Epithelial cell of proximal tubule (primary cell): ENCODE measurements at places on chromosomes 1 and 21.

DNA sequence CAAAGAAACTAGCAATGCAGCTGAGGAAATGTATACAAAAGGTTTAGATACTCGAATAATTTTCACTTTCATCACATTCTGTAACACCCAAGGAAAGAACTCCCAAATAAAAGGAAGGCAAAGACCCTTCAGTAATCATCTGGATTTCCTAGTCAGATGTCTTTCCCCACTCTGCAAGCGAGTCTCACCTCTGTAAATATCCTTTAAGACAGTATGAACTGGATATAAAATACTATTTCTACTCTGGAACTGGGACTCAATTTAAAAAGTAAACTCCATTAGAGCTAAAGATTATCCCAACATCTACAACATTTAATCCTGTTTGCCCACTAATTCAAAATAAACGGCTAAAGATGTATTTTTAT, 27.0 kb downstream of the C2CD2 start:
- no peak for DNase-seq

GRCh38 chr1:36273024-36273423, 33.1 kb upstream of the SH3D21 start:
- no peak for DNase-seq

- no peak for DNase-seq
Measured at GRCh38 chr21:45053561-45054226, 20.7 kb upstream of the ADARB1 start.

- no peak for DNase-seq
Measured at GRCh38 chr1:226702957-226703831, 35.9 kb downstream of the ITPKB start.

DNA sequence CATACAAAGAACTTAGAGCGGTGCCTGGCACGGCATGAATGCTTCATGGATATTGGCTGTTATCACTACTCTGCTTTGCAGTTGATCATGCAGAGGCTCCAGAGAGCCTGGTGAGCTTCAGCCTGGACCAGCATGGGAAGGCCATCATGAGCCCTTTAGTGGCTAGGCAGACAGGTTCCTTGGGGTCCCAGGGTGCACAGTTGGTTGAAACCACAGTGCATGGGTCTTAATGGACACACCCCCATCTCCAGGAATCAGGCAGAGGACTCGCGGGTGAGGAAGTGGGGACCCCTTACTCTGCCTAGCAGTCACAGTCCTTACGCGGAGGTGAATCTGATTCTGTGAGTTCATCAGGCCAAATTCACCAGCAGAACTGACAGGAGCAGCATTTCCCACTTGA, 1.1 kb downstream of the GJB5 start:
- no peak for DNase-seq

DNA sequence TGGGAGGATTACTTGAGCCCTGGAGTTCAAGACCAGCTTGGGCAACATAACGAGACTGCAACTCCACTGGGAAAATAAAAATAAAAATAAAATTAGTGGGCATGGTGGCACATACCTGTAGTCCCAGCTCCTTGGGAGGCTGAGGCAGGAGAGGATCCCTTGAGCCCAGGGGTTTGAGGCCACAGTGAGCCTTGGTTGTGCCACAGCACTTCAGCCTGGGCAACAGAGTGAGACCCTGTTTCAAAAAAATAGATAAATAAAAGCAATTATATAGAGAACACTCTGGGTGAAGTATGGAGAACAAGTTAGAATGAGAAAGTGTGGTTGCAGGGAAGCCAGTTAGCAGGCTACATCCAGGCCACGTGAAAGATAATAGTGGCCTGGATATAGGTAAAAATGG, 25.7 kb downstream of the CXADR start:
- no peak for DNase-seq

GRCh38 chr21:16767201-16767600, 745.6 kb upstream of the CXADR start:
- DNase-seq: no peak

DNA sequence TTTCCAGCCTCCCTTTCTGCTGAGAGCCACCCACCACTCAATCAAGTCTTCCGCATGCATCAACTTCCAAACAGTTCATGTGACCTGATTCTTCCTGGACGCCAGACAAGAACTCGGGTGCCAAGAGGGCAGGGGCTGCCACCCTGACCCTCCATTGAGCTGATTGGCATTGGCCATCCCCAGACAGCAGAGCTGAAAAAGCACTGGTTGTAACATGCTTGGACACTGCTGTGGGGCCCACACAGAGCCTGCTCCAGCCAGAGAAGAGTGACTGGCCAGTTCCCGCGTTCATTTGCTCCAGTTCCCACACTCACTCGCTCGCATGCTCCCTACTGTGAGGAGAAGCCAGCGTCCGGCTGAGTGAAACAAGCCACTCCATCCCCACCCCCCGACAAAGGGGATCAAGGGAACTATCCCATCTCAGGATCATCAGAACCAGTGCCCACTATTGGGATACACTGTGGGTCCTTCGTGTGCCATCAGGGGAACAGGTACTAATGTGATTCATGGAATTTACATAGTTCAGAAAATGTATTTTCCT, 420.3 kb downstream of the NPHP4 start:
- DNase-seq: no peak

- no peak for DNase-seq
Measured at GRCh38 chr1:88401313-88401712, 282.8 kb upstream of the PKN2 start.

DNA sequence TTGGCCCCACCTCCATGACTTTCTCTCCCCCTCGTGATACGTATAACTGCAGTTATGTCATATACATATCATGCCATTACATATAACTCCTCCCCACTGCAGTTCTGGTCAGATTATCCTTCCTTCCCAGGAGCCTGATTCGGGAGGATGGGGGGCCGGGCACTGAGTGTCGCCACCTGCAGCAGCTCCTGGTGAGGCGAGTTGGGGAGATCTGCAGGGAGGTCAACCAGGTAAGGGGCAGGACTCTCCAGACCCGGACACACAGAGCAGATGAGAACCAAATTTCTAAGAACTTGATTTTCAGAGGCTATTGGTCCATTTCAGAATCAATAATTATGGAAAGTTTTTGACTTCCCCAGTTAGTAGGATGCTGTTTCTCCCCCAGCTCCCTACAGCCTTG, 19.5 kb downstream of the HYI start:
- DNase-seq: no peak

DNA sequence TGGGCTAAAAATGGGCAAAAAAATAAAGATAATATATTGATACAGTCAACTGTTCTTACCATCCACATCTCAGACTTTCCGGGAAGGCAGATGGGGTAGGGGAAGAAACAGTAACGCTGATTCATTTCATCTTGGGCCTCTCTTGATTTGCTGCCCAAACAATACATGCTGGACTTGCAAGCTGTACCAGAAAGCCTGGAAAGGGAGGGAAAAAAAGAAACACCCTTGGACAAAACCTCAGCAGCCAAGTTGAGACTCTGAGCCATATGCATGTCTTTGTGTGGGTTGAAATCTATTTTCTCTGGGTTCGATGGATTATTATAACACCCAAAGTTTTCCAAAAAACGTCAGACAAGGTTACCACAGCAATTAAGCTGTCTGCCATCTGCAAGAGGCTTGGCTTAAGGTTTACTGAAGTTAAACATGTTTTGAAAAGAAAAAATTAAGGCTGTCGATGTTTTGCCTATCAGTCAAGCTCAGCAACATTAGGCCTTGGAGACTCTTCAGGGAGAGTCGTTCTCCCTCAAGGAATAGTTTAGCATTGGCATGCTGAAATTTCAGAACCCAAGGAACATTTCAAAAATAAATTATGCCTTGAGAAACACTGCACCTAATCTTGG, 71.2 kb downstream of the PSMG1 start:
- DNase-seq: no peak

- no peak for DNase-seq
Measured at GRCh38 chr1:204941421-204942338, 71.0 kb downstream of the NFASC start.
